CD4-positive, alpha-beta T cell treated with Interleukin-1 beta for 1 hour (primary cell): ENCODE measurements at places on chromosomes 2 and 18.

DNA sequence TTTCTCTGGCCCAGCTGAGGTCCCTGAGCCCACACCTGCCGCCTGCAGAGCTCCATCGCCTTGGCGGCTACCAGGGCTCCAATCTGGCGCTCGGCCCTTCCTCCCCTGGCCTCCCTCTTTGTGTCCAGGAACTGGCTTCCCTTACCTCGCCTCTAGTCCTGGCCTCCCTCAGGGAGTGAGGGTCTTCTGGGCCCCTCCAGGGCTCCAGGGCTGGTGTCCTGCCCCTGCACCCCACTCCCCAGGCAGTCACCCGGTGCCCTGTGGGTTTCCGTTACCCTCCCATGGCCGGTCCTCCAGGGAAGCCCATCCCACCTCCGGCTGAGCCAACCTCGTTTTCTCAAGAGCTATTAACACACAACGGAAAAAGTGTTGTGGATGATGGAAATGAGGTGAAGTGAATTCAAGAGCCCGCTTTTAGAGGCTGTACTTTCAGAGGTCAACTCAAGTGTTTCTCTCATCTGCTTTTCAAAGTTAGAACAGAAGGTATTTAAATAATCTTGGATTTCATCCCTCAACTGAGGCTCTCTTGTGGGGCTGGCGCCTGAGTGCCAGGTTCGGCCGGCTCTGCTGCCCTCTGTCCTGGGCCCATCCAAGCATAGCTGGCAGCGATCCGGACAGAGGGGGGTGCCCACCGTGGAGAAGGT lies 131.9 kb downstream of the ASB1 start:
- no peak for DNase-seq

DNA sequence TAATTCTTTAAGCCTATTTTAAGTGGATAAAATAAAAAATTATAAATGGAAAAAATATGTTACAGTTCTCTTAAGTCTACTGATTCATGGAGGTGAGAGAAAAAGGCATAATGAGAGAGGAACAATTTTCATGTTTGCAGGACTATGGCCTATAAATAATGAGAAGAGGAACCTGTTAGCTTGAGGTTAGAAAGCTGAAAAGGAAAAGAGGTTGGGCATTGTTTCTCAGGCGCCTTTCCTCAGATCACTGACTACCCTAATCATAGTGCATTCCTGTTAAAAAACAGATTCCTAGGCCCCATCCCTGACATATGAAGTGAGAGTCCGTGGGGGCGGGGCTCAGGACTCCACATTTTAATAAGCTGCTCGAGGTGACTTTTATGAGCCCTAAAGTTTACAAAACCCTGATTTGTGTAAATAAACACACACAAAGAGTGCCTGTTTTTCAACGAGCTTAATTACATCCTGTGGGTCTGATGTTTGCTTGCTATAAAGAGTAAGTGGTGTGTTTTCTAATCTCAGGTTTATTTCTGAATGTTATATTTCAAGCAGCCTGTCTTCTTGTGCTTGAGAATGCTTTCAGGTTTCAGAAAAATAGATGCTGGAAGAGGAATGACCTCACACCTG lies 335.5 kb downstream of the CLIP4 start:
- DNase-seq: no peak

- no peak for DNase-seq
These were observed 30.6 kb upstream of the EPG5 start for GRCh38 chr18:45997700-45998151.

DNA sequence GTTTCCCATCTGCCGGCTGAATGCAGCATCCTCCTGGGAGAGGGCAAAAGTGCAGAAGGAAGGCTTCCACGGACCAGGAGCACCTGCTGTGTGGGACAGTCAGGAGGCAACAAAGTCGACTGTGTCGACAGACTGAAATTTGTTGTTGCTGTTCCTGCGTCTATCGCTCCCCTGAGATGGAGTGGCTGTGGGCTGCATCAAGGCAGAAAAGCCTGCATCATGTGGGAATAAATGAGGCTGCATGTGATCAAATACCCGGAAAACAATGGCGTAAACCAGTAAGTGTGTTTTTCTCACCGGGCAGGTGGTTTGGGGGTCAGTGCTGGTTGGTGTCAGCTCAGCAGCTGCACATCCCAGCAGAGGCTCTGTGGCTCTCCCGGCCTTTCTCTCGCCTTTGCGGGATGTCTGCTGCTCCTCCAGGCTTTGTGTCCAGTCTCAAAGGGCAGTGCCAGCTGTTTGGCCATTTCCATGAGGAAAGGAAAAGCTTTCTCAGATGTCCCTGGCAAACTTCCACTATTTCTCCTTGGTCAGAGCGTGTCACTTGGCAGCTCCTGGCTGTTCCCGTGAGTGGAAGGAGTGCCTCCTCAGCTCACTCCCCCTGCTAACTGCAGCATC lies 262.4 kb downstream of the NDUFA10 start:
- DNase-seq: no peak

- no peak for DNase-seq
These were observed 36.4 kb downstream of the TSHZ1 start for GRCh38 chr18:75246721-75247610.

GRCh38 chr18:25420077-25420825 lies 68.3 kb upstream of the ZNF521 start:
- DNase-seq: no peak

DNA sequence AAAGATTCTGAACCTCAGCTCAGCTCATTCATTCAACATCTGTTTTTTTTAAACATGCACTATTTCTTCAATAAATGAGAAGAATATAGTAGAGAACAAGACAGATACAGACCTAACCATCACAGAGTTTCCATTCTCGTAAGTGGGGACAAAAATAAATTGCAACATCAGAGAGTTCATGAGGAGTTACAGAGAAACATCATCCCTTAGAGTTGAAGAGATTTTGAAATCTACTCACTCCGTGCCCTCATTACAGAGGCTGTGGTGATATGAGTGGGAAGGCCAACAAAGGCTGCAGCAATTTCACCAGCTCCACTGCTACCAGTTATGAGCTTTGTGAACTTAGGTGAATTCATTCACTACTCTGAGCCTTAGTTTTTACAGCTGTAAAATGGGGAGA lies 399.3 kb downstream of the BCL11A start:
- DNase-seq: no peak

- DNase-seq: no peak
These were observed 151.1 kb upstream of the MEIS1 start for GRCh38 chr2:66283787-66284186.

GRCh38 chr2:16632598-16632997 lies 33.0 kb downstream of the CYRIA start:
- no peak for DNase-seq

DNA sequence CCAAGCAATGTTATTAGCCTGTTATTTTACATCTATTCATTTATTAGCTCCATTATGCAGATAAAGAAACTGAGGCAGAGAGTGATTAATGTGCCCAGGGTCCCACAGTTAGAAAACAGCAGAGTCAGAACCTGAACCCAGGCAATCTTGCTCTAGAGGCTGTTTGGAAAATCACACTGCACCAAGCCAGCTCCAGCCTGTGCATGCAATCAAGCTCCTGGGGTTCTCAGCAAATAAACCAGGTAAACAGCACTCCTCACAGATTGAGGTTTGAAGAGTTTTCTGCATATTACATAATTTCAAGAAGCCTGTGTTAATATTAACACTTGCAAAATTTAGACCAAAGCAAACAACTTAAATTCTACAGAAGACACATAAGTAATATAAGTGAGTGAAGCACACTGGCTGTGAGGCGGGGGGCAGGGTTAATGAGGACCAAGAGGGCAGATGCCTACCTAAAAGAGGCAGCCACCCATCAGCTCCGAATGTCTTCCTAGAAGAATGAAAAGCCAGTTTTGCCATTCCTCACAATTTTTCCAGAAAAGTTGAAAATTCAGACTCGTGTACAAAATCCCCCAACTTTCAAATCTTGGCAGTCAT lies 35.4 kb downstream of the CACNB4 start:
- DNase-seq: no peak

DNA sequence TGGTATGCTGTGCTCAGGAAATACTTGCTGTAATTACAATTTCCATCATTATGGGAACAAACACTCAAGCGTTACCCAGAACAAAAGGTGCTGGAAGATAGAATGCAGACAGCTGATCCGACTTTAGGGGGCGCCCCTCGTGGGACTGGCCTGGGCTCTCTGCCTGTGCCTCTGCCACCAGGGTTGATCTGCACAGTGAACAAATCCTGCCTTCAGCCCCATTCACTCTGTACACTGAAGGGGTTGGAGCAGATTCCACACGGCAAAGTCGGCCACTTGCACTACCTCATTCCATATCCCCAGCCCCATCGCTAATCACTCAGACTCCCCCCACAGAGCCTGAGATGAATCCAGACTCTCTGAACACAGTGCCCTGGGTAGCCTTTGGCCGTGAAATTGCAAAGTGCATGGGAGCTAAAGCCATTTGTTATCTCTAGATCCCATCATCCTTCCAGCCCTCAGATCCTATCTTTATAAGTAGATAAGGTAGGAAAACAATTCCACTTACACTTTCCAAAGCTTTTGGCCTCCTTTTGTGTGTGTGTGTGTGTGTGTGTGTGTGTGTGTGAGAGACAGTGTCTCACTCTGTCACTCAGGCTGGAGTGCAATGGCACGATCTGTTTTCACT lies 69.3 kb downstream of the INPP5D start:
- no peak for DNase-seq

DNA sequence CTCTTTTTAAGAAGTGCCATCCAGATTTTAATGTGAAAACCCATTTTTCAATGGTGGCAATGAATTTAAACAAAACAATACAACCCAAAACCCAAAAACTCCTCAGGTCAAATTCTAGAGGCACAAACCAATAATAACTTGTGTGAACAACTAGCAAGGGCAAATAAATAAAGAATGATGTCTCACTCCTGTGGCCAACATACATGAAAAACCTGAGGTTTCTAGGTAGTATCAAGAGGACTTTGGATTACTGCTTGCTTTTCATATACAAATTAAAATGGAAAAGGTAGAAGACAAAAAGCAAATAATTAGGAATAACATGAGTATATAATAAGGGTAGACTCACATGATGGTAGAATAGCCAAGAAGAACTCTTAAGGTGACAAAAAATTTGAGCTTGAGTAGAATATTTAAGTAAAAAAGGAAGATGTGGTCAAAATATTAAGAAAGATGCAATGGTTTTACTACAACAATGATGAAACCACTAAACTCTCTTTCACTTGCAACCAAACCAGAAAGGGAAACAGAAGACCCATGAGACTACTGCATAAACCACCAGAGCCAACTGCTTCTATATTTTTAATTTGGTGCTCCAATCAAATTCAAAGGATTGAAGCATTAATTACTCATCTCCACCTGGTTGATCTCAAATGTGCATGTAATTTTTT lies 53.5 kb downstream of the DARS1 start:
- DNase-seq: no peak

- no peak for DNase-seq
These were observed 39.7 kb downstream of the SMAD7 start for GRCh38 chr18:48910972-48911545.

DNA sequence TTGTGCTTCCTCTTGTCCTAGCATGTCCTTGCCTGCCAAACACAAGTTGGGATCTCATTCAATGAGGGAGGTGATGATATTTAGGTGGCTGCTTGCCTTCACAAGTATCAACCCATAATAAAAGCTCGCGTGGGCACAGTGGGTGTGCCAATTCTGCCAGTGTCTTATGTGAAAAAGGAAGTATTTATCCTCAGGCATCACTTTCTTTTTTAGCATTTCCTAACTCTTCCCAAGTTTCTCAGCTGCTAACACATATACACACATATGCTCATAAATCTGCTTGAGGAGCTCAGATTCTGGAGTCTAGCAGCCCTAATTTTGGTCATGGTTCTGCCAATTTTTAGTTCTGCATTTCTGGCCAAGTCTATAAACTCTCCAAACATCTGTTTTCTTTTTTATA lies 319.5 kb upstream of the HNMT start:
- no peak for DNase-seq

GRCh38 chr2:216765761-216766262 lies 70.5 kb upstream of the IGFBP5 start:
- DNase-seq: no peak

GRCh38 chr2:47190188-47190881 lies 35.2 kb upstream of the STPG4 start:
- DNase-seq: no peak

DNA sequence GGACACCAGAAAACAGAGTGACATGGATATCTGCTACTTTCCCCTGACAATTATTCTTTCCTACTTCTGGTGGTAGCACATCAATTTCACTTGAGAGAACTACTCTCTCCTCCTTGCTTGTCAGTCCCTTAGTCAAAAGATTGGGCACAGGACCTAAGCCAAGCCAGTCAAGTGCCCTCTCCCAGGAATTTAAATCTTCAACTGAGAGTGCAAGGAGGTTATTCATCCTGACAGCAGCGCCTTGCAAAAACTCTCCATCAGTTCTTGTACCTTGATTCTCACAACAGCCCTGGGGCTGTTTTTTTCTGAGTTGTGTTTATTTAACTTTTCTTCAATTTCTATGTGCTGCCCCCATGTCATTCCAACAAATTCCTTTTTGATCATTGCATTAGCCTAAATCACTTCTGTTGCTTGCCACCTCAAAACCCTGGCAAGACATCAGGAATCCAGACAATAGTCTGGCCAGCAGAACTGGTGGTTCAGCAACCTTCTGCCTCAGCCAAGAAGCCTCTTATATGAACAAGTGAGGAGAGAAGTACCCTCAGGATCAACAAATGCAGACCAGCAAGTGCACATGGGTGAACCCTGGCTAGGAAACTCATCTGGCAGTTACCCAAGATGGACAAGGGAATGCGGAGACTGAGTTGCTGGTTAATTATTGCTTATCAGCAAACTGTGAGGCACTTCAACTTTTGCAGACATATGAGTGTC lies 19.4 kb downstream of the COL4A3 start:
- DNase-seq: no peak

DNA sequence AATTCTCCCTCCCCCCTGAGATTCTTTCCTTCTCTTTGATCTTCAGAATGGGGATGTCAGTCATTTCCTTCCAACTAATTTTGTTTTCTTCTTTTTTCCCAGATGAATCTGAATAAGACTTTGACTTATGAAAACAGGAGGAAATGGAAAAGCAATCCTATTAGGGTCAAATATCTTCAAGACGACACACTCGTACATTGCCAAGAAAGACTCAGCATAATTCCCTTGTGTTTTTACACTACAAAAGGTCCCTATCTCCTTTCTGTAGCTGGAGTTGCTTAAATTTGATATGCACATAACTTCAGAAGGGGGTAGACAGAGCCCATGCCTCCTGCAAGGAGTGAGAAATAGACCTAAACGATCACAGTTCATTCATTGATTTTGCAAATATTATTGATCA lies 230.3 kb upstream of the RBBP8 start:
- DNase-seq: no peak

GRCh38 chr2:160368988-160369930 lies 124.3 kb downstream of the RBMS1 start:
- DNase-seq: no peak

- no peak for DNase-seq
These were observed 118.5 kb upstream of the HDAC4 start for GRCh38 chr2:239519089-239519920.

- no peak for DNase-seq
These were observed 832 bp upstream of the COPS7B start for GRCh38 chr2:231785413-231785812.

DNA sequence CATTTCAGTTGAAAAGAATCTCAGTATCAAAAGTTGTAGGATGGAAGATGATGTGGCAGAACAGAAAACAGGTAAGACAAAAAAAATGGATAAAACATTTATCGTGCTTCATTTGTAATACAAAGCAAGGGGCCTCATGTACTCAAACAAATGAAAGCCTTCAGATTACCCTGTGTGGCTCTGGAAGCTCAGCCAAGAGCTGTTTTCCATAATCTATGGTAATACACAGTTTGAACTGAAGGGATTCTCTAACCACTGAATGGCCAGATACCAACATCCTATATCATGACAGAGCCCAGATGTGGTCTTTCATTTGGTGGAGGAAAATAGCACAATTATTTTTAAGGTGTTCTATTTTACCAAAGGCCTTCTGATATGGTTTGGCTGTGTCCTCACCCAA lies 272.1 kb upstream of the RND3 start:
- no peak for DNase-seq
